Stimulated activated CD8-positive, alpha-beta memory T cell treated with anti-CD3 and anti-CD28 coated beads, Interleukin-4, amount 100 ng/mL, for 4 hours (primary cell): ENCODE measurements at places on chromosomes 3 and 15.

DNA sequence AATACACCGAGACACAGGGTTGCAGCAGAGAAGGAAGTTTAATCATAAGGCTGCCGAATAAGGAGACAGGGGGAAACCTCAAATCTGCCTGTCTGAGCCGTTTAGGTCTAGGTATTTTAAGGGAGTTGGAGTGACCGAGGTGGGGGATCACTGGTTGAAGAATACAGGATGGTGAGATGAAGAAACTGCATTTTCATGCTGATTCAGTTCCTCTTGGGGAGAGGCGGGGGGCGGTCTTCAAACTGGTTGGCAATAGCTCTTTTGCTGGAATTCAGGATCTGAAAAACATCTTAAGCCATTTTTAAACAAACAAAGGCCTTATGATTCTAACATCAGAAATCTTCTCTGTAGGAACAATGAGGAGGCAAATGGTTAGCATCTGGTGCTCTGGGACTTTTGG, 699.5 kb upstream of the CFAP20DC start:
- no peak for DNase-seq

DNA sequence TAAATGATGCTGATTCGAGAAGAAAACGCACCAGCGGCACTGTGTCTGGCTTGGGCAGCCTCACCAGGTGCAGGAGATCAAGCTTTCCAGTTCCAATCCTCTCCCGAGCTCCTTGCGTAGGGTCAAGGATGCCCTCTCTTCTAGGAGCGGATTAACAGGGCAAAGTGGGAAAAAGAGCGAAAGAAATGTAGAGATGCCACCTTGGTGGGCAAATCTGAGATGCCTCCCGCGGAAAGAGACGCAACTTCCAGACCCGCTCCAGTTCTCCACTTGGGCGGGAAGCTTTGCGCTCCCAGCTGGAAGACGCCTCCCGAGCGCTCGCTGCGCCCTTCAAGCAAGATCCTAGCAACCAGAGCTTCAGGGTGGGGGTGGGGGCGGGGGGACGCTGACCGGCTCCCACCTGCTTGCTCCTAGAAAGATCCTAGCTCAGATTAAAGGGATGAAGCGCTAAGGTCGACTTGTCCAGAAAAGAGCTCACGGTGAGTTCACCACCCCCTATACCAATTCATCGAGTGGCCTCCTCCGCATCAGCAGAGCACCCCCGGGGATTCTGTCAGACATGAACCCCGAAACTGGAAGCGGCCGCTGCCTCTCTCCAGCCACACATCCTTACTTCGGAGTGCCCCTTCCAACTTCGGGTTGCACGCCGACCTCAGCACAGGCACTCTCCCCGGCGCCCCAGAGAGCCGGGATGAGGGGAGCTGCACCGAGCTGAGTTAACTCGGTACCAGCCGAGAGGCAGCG, 769 bp downstream of the TAFA4 start:
- DNase-seq, result no peak

GRCh38 chr15:85710340-85710842, 84.3 kb downstream of the KLHL25 start:
- DNase-seq, result no peak

GRCh38 chr3:99425930-99426329, 212.5 kb upstream of the COL8A1 start:
- no peak for DNase-seq

DNA sequence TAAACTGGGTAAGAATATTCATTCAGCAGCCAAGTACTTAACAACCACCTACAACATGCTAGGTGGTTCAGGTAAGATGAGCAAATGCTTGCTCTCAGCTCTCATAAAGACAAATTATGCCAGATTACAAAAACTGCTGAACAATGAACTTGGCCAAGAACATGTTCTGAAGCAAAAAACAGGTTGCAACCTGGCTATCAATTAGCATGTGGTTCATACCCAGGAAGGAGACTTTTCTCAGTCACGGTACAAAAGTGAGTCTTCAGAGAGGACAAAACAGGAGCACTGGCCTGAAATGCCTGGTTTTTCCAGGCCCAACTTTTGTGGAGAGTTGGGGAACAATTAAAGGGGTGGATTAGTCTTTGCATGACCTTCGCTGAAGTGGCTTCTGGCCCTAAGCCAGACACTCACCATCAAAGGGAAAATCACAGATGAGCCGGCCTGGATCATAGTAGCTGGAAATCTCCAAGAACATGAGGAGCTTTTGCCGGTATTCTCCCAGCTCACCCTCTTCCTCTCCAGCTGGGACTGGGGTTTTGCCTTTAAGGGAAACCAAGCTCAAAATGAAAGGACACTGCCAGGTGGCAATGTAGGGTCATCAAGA, 7.6 kb upstream of the PLA2G4F start:
- DNase-seq, result no peak

- DNase-seq, result no peak
Measured at GRCh38 chr3:11548721-11549131, 95.0 kb downstream of the VGLL4 start.

DNA sequence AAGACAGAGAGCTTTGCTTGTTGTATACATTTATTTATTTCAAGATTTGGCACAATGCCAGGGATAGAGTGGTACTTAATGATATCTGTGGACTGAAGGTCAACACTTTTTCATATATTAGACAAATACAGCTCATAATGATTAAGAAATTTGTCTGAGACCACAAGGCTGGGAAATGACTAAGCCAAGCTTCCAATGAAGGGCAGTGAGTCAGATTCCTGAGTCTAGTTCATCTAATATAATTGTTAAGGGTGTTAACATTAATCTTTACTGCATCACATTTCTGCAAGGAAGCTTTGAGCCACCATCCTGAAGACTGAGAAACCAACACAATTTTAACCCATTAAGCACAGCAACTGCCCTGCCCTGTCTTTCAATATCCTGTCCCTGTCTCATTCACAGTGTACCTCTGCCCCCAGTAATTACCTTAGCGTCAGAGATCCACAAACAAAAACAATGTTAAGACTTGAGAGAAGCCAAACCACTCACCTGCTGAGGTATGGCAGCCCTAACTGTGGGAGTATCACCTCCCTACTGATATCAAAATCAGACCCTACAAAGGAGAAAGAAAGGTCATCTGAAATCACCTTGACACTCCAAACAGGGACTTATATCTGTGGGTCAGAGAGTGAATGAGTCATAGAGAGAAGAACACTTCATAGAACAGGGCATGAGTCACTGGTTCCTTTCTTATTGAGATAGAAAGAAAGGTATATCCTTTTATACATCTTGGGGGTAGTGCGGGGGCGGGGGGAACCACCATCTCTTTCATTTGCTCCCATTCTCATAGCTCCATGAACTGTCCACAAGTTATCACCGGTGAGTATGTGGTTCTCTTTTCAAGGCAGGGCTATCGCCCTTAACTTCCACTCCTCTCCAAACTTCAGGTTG, 74.7 kb downstream of the MAGI1 start:
- no peak for DNase-seq

- no peak for DNase-seq
Measured at GRCh38 chr3:182797876-182798275, 4.6 kb downstream of the ATP11B start.

DNA sequence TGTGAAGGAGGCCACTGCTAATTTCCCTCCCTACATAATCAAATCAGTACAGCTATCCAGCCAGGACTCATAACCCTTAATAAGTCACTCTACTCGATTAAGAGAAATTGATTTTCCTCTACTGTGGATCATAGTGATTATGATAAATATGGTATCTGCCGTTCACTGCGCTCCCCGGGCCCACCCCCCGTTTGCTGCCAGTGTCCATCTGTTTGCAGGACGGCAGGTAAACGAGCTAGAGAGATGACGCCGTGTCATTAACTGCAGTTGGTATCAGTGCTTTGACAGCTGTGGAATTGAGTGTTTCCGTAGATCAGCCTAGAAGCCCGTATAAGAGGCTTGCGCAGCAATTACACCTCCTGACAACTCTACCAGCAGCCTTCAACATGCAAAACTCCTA, 94.9 kb downstream of the ROBO2 start:
- DNase-seq, result no peak

- no peak for DNase-seq
Measured at GRCh38 chr3:41819236-41819635, 142.7 kb downstream of the ULK4 start.

GRCh38 chr3:86180696-86181095, 810.3 kb downstream of the VGLL3 start:
- DNase-seq, result no peak

DNA sequence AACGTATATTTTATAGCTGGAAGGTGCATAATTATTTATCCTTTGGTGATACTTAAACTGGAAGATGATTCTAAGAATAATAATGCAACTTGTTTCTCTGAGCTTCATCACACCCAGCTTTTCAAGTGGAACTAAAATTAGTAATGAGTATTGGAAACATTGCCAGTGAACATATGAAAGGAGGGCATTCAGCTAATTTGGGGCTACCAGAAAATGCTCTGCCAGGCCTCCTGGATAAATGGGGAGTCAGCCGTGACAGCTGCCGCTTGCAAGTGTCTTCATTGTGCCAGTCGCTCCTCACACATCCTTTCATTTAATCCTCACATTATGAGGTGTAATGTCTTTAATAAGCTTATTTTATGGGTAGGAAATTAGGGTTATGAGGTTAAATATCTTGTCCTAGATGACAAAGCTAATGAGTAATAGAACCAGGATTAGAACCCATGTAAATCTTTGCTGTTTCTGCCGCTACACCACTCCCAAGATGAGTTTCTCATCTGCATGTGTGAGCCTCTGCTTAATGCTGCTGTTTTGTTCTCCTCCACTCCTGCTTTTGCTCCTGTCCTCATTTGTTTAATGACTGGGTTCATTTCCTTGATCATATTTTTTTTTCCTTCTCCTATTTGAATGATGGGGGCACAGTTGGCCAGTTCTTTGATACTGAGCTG, 155.7 kb downstream of the PLCL2 start:
- no peak for DNase-seq

DNA sequence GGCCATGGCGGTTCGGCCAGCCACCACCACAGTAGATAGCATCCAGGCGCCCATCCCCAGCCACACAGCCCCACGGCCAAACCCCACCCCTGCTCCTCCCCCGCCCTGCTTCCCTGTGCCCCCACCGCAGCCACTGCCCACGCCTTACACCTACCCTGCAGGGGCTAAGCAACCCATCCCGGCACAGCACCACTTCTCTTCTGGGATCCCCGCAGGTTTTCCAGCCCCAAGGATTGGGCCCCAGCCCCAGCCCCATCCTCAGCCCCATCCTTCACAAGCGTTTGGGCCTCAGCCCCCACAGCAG, 29.5 kb downstream of the PTPN23 start:
- DNase-seq, result no peak

GRCh38 chr3:194718079-194718478, 32.4 kb downstream of the FAM43A start:
- no peak for DNase-seq

DNA sequence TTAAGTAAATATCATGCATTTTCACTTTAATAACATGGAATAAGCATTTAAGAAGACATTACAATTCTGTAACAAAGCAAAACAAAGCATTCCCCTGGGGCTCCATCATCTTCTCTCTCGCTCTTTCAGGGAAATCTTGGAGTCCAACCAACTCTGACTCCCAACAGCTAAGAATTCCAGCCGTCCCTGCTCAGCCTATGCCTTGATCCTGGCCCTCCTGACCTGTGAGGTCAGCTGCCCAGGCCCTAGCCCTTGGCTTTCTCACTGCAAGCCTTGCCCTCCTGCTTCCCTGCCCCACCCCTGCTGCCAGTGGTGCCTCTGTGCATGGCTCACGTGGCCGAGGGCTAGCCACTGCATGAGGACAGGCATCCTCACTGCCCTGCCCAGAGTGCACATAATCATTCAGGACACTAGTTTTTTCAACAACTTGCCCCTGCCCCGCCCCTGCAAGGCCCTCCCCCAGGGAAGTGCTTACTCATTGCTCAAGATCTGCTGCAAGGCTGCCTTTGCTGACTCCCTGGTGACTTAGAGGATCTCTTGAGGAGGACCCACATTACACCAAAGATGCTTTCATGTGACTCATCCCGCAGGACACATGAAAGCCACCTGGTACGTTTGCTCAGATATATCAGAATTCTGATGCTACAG, 37.6 kb downstream of the MTMR10 start:
- DNase-seq, result no peak

- DNase-seq, result no peak
Measured at GRCh38 chr3:100697723-100698285, 11.5 kb upstream of the TFG start.

DNA sequence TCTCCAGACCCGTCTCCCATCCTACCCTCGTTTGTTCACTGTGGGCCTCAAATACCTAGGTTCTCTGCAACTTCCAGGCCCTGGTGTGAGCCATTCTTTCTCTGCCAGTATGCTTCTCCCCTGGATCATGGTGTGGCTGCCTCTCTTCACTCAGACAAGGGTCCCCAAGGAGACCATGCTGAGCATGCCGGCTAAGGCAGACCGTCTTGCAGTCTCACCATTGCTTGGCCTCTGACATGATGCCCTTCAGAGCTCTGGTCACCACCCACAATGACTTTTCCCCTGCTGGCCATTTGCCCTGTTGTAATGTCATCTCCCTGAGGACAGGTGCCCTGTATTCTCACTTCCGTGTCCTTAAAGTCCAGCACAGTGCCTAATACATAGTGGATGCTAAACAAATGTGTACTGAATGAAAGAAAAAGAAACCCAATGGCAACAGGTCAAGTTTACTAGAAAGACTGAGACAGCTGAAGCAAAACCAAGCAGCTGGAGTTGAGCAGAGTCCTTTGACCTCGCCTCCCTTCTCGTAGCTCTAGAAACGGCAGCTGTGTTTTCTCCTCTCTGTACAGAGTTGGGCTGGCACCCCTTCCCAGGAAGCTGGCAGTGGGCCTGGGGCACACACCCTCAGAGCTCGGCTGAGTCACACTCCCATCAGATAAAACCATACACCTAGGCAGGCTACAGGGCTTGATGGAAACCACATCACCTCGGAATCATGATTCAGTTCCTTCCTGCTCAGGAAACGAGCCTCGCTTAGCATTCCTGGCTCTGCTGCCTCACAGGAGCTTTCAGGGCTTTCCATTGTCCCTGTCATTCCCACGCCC, 8.6 kb downstream of the TLR9 start:
- no peak for DNase-seq

DNA sequence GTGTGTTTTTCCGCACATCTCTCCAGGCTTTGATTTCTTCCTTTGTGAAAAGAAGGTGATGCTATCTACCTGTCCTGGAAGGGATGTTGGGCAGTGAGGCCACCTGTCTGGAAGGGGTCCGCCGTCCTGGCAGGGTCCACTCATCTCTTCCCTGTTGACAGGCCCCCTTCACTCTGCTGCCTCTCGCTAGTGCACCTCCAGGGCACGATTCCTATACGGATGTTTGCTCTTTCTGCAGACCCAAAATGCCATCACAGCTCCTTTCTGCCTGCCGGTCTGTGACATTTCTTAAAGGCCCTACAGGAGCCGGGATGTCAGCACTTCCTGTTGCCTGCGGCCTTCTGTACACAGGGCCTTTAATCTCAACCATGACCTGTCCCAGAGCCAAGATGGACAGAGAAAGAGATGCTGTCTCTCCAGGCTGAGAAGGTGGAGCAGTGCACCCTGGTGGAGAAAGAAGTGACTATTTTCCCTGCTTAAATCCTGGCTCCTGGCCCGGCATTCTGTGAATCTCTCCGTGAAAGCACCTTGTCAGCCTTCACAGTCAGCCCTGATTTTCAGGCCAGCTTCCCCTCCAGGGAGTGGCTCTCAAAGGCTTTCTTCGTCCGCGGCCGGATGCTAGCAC, 7.4 kb downstream of the FAM3D start:
- DNase-seq, result no peak
